Stimulated activated CD8-positive, alpha-beta memory T cell treated with anti-CD3 and anti-CD28 coated beads, Interleukin-7, amount 100 ng/mL, for 24 hours (primary cell): ENCODE measurements at places on chromosomes 11 and 22.

GRCh38 chr22:32880061-32880460 is 78.6 kb downstream of the TIMP3 start:
- no peak for DNase-seq

DNA sequence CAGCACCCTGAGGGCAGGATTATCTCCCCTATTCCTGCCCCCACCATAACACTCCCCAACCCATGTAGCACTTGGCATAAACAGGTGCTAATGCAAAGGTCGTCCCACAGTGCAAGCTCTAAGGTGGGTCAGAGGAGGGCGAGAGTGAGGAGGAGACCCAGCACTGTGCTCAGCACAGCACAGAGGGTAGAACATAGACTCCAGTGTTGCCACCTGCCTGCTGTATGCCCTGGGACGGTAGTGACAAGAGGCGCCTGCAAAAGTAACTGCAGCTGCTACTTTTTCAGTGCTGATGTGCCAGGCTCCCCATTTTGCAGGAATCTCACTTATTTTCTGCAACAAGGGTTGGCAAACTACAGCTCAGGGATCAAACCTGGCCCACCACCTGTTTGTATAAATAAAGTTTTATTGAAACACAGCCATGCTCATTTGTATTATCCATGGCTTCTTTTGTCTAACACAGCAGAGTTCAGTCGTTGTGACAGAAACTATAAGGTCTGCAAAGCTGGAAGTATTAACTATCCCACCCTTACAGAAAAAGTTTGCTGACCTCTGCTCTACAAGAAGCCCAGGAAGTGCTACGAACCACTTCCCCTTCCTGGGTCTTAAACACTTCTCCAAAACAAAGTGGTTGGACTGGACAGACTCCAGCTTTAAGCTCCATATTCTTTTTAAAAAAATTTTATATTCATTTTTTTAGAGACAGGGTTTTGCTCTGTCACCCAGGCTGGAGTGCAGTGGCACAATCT is 16.9 kb upstream of the CDC42BPG start:
- DNase-seq: no peak

DNA sequence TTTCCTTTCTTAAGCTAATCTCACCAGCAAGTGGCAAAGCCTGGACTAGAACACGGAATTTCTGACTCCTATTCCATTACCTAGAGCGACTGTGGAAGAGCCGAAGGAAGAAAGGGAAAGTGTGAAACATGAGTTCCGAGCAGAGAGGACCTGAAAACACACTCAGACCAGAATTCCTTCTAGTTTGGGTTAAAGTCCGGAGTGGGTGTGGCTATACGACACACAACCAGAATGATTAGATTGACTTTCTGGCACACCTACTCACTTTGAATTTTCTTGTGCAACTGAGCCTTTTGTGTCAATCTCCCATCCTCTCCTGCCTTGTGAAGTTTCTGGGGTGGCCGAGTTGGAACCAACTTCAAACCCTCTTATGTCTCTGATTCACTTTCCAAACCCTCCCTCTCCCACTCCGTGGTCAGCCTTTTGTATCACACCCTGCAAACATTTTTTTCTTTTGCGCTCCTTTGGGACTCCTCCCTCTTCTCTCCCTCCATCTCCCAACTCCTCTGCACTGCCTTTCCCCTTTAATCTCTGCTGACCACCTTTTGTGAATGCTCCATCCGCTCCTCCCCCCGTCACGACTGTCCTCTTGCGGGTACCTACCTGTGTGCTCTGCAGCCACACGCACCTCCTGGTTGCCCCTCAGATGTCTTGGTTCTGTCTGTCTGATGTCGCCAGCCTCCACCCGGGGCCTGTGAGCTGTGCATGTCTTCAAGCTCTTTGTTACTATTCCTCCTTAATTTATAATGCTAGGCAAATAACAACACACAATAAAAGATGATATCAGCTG is 86.3 kb upstream of the BLID start:
- DNase-seq: no peak

DNA sequence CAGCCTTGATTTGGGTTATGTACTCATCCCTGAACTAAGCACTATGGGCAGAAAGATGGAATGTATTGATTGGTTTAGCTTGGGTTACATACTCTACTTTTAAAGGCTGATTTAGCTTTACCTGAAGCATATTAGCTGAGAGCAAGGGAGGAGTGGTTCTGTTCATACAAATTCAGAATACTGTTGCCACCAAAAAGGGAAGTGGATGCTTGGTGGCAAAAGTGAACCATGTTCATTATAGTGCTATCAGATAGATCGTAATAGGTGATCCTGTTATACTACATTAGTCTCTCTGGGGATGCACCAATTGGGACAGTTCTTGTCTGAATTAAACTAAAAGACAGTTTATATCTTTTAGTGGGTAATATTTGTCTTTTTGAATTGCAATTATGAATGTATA is 44.5 kb upstream of the RRM1 start:
- DNase-seq: no peak

DNA sequence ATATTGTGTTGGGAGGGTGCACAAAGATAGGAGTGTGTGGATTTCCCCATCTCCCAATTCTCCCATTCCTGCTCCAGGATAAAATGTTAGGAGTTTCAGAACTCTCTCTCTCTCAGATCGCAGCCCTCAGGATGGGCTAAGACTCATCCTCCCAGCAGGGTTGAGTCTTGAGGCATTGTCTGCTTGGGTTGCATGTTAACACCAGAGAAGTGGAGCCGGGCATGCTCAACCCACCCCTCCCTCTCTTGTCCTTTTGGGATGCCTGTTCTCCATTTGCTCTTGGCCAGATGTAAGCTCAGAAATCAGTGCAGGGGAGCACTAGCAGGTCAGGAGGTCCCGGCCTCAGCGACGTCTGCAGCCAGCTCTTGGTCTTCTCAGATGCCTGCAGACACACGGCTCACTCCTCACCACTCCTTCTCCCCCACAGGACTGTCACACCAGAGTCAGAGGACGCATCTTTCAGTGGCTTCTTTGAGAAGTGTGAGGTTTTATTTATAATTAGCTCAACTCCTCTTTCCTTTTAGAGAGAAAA is 1456.5 kb downstream of the TBC1D22A start:
- no peak for DNase-seq

DNA sequence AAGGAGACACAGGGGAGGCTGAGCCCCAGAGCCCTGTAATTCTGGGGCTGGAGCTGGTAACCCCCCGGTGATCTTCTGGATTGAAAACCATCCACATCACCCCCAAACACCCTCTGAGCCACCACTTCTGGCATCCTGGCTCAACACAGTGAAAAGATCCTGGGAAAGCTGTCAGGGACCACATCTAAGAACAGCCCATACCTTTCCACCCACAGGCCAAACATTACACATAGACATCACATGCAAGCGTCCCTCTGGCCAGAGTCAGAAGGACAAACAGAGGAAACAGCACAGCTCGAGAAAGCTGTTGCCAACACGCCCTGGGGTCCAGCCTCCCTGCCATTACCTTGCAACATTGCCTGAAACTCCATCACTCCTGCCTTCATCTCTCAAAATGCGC is 469.5 kb downstream of the SOX6 start:
- no peak for DNase-seq

DNA sequence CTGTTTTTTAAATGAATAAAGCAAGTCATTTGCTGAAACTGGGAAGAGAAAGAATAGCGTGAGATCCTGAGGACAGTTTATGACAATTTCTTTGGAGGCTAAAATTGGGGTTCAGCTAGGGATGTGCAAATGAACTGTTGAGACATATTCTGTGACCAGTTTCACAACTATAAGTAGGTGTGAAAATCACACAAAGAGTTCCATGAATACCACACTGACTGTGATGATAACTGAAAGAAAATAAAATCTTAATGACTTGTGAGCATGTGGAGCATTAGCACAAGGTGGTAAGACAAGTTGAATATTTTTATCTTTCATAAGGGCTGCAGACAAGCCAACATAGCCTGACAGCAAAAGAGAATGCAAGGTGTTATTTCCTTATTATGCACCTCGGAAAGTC is 61.1 kb upstream of the PDGFD start:
- DNase-seq: no peak
